Activated CD8-positive, alpha-beta memory T cell treated with anti-CD3 and anti-CD28 coated beads, Interleukin-2, amount 50 U/mL, for 48 hours (primary cell): ENCODE measurements at places on chromosomes 2 and 18.
A peak's percentile ranks its signal among the peaks of the same experiment; 100 is the strongest.

- no peak for DNase-seq
Measured at GRCh38 chr2:225270053-225270452, 129.5 kb upstream of the NYAP2 start.

GRCh38 chr2:73970850-73971471, 13.7 kb upstream of the TET3 start:
- DNase-seq, result peak; percentile 72

GRCh38 chr2:240432430-240432819, 3.0 kb upstream of the GPC1 start:
- DNase-seq, result peak; percentile 42

GRCh38 chr2:28810384-28811285, at the start of gene SPDYA:
Gene SPDYA (plus strand): TSS chr2:28810834. CDS start chr2:28816015, 5,181 bp downstream.
- DNase-seq, result peak; percentile 90

DNA sequence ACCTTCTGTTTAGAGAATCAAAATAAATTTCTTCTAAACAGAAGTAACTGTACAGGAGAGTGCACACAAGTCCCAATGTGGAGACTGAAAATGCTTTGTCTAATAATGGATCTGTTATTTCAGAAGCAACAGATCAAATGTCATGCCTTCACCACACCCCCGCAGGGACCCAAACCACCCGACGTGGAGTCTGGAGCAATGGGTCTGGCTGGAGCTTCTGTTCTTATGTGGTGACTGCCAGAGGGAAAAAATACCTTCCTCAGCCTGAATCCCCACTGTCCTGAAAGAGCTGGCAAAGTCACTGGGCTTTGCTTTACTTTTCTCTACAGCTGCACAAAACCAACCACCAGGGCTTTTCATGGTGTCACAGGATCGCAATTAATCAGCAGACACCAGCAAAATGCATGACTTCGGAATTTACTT, 119.0 kb upstream of the ZFP36L2 start:
- DNase-seq, result no peak

- DNase-seq, result no peak
Measured at GRCh38 chr2:88489181-88489580, 36.7 kb upstream of the FOXI3 start.

GRCh38 chr2:200486529-200486928, 23.3 kb downstream of the KCTD18 start:
- no peak for DNase-seq

DNA sequence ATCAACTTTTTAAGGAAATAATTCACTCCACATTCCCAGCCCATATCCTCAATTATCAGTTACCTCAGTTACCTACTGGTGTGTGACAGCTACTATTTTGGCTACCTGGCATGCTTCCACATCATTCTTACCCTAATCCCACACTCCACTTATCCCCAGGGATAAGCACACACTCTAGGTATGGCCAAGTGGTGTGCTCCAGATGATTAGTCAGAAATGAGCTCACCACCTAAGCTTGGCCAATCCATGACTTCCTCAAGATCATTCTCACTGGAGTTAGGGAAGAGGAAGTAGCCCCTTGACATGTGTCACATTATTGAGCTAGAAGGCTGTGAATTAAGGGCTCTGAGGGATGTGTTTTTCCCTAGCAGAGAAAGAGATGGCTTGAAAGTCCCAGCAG, 20.9 kb upstream of the SMAD4 start:
- DNase-seq, result no peak

- DNase-seq, result no peak
Measured at GRCh38 chr18:3218819-3219218, 949 bp downstream of the MYOM1 start.

DNA sequence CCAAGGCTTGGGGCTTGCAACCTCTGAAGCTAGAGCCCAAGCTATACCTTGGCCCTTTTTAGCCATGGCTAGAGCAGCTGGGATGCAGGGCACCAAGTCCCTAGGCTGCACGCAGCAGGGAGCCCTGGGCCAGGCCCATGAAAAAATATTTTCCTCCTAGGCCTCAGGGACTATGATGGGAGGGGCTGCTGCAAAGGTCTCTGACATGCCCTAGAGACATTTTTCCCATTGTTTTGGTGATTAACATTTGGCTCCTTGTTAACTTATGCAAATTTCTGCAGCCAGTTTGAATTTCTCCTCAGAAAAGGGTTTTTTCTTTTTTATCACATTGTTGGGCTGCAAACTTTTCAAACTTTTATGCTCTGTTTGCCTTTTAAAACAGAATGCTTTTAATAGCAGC, 56.9 kb upstream of the LHCGR start:
- DNase-seq, result no peak
